Muscle of back (tissue), 13 donors: ENCODE measurements at places on chromosomes 4 and X. TPM values are rescaled to one million over a fixed set of nuclear protein-coding genes. Genes with fewer than 3 reads are reported as not detected.

DNA sequence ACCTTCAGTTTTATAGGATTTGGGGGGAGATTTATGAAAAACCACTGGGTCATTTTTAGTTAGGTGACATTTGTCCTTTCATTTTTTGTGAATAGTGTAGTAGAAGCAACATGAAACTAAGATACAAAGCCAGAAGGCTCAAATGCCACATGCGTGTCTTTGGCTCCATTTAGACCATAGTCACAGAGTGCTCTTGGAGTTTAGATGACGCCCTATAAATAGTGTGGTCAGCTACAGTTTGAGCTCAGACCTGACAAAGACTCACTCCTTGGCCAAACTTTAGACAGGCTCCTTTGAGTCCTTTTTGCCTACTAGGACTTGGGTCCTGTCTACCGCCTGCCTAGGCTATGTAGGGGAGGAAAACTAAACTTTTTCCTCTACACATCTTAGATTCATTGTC lies 16.8 kb upstream of the PAGE1 start:
- DNase-seq = no peak

DNA sequence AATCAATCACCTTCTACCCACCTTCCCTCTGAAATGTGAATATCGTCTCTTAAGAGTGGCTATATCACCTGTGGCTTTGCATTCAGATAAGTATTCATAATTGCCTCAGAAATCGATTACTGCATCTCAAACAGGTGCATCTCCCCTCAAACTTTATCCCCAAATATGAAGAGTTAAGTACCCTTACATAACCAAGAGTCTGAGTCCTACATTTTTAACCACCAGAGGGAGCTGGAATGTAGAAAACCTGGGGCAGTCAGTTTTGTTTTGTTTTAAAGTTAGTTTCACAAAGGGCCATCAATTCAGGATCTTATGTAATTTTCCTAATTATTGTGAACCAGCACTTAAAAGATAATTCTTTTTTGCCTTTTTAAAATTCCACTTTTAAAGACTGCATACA lies 5.7 kb downstream of the TCEANC start:
- peak; percentile 37 for DNase-seq

GRCh38 chr4:169619518-169619957 lies 840 bp upstream of the CLCN3 start:
- DNase-seq = peak; percentile 38

Gene SPANXA1
- not detected for polyA plus RNA-seq

DNA sequence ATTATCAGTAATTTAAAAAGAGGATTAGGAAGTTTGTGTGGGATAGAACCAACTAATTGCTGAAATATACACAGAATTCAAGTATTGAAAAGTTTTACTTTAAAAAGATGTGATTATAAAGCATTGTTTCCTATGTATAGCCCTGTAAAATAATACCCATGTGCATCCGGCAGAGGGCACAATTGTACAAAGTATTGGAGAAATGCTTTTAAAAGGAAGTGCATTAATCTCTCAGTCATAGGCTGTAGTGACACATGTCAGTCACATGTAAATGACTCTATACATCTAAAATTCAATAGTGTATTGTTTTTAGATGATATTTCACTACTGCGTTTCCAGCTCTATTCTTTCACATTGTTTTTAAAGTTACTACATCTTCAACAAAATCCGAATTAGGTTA lies 9.7 kb upstream of the GEMIN8 start:
- DNase-seq = no peak

DNA sequence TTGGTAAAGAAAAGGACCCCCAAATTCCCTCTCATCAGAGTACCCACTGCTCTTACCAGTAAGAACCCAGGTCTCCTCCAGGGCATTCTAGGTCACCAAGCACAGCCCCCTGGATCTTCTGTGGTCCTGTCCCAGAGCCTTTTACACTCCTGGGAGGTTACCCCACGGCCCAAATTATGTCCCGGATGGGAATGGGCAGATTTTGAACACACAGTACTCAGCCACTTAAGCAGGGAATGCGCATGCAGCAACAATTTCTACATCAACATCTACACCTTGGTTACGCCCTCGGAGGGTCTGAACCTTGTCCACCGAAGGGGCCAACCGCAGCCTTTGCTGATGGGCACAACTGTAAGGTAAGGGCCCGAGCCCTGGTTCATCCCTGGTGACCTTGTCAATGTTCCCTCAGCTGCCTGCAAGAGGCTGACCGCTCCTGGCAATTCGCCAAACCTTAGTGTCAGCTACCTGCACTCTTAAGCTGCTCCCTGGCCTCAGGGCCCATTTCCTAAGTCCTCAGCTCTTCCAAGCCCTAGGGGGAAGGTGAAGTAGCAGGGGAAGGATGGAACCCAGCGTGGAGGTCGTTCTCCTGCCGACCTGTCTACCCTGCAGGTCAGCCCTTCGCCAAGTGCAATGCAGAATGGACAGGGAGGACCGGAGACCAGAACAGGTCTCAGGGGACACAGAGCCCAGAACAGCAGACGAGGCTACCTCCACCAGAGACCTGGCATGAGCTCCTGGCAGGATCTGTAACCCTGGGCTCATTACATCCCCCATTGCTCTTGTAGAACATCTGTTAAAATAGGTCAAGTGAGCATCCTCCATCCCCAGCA lies 5.9 kb downstream of the TIMP1 start:
- DNase-seq = no peak

Gene KLB
- 0.08 TPM for polyA plus RNA-seq

GRCh38 chr4:167779280-167779679 lies 313.1 kb upstream of the ANXA10 start:
- DNase-seq = no peak

- DNase-seq = no peak
These were observed 99.9 kb upstream of the RAPGEF2 start for GRCh38 chr4:159002950-159003349.

DNA sequence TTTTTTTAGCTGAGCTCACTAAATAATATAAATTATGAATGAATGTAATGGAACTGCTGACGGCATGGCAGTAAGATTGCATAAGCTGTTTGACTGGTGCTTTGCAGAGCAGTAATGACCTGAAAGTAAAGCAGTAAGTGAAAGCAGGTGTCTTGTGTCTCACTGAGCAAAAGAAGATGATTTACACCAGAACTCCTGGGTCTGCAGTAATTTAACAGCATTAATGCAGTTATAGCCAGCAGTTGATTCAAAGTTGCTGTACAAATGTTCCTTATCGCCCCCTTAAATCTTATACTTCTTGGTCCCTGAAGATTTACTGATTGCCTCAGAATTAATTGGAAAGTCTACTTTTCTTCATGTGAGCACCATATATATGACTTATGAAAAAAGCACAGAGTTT lies 187.7 kb downstream of the DCTD start:
- no peak for DNase-seq
